ENCODE measurements at places on chromosomes 11 and 22.

GRCh38 chr22:39181356-39181755 lies 28.9 kb upstream of the CBX7 start:
- no peak for DNase-seq

GRCh38 chr11:44621784-44622183 lies 56.3 kb downstream of the CD82 start:
- DNase-seq = peak; percentile 25

- DNase-seq = no peak
Observed at GRCh38 chr11:19703211-19703610, 9.4 kb upstream of the NAV2 start.

GRCh38 chr11:84322211-84322610 lies 1036.0 kb upstream of the CCDC90B start:
- DNase-seq = no peak

DNA sequence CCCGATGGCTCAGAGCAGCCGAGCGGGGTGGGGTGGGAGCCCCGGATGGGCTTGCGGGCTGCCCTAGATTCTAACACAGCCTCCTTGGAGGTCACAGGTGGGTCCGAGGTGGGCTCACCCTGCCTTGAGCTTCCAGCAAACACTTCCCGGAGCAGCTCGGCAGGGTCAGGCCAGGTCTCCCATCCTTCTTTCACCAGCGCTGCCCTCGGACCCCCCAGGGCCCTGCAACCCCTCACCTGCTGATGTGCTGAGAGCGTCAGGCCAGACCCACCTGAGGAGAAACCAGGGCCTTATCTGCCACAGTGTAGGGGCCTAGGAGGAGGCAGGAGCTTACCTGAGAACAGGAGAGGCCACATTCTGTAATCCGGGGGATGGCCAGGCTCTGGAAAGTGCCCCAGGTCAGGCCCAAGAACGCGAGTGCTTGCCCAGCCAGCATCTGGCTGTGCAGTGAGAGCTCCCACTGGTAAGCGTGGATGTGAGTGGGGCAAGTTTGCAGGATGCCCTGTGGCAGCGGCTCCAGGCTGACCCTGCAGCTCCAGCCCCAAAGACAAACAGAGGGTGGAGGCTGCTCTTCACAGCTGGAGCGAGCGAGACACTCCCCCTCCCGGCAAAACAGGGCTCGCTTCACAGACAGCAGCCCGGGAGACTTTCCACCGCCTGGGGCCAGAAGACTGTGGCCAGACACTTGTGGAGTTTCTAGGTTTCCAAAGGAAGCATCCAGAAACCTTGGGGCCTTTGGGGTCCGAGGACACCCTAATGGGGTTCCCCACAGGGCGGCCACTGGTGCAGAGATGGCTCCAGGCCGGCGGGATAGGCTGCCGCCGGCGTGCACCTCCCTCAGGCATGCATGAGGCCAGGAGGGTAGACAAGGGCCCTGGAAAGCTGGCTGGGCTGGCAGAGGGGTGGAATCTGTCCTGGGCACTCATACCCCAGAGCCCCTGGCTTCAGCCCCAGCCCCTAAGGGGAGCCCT lies at the start of gene IL17REL:
IL17REL (minus strand) TSS at position 555 of the 971 bp plus-strand sequence; CDS start at position 436, 119 bp downstream.
- peak; percentile 30 for DNase-seq

- no peak for DNase-seq
Observed at GRCh38 chr11:67022341-67022933, 497 bp upstream of the SYT12 start.

GRCh38 chr11:20712912-20713311 lies 43.5 kb downstream of the NELL1 start:
- no peak for DNase-seq

DNA sequence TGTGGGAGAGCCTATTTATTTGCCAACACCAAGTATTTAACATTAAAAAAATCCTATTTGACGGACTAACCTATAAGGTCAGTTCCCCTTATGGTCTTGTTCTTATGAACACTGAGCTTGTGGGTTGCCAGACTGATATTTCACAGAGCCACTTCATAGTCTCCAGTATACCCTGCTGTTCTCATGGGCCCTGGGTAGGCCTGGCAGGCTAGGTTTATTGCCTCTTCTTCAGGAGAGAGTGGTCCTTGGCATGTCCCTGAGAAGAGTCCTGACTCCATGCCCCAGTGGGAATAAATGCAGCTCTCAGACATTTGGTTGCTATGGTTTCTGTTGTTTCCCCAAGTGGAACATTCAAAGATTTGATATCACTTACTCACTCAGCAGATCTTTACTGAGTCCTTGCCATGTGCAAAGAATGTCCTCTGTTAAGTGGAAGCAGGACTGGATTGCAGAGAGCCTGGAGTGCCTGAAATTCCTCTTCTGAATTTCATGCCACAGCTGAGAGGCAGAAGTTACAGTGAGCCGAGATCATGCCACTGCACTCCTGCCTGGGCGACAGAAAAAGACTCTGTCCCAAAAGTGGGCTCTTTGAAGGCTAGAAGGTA lies 15.7 kb downstream of the SLC5A1 start:
- no peak for DNase-seq

DNA sequence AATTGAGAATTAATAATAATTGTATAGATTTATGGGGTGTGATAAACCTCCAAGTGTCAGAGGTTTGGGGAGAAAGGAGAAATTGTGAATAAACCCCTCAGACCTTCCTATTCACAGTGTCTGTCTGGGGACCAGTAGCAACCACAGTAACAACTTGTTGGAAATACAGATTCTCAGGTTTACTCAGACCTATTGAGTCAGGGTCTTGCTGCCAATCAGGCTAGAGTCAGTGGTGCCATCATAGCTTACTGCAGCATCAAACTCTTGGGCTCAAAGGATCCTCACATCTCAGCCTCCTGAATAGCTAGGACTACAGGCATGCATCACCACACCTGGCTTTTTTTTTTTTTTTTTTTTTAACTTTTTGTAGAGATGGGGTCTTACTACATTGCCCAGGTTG lies 17.3 kb downstream of the SLC3A2 start:
- DNase-seq = no peak

GRCh38 chr11:43404836-43405479 lies 46.2 kb downstream of the TTC17 start:
- DNase-seq = no peak

GRCh38 chr11:1829039-1829820 lies 5.6 kb upstream of the SYT8 start:
- no peak for DNase-seq

DNA sequence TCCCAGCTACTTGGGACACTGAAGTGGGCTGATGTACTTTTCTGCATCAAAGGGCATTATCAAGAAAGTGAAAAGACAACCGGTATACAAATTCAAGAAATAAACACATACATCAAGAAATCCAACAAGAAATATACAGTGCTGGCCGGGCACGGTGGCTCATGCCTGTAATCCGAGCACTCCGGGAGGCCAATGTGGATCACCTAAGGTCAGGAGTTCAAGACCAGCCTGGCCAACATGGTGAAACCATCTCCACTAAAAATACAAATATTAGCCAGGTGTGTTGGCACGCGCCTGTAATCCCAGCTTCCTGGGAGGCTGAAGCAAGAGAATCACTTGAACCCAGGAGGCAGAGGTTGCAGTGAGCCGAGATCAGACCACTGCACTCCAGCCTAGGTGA lies 9.5 kb downstream of the USP28 start:
- DNase-seq = no peak

GRCh38 chr11:122421702-122422101 lies 233.8 kb upstream of the UBASH3B start:
- DNase-seq = no peak

DNA sequence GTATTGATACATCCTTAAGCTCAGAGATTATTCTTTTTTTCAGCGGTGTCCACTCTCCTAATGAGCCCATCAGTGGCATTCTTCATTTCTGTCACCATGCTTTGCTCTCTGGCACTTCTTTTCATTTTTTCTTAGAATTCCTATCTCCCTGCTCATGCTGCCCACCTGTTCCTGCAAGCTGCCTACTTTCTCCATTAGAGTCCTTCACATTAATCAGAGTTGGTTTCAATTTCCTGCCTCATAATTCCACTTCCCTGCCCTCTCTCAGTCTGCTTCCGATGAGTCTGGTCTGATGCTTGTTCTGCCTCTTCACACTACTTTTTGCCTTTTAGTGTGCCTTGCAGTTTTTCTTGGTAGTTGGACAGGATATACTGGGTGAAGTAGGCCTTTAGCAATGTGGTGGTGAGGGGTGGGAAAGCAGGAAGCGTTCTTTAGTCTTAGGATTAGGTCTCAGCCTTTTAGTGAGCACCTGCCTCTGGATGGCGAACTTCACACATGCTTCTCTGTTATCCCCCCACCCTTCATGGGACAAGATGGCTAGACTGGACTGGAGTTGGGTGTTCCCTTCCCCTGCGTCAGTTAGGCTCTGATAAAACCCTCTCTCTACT lies 53.6 kb downstream of the CECR2 start:
- DNase-seq = no peak

GRCh38 chr11:4071914-4072313 lies 22.7 kb upstream of the RRM1 start:
- DNase-seq = no peak

DNA sequence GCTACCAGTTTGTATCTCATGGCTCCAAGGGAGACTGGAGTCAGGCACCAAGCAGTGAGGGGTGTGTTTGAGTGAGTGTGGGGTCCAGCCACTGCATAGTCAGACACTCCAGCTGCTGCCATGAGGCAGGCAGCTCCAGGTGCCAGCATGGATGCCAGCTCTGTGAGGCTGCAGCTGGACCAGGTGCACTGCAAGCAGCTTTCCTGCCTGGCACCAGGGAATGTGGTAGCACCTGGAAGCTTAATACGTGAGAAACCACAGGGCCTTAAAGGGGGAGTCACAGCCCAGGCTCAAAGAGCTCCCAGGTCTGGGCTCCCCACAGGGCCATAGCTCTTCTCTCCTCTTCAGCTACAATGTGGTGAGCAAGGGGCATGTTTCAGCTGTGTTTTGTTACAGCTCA lies 817.8 kb upstream of the LUZP2 start:
- no peak for DNase-seq

DNA sequence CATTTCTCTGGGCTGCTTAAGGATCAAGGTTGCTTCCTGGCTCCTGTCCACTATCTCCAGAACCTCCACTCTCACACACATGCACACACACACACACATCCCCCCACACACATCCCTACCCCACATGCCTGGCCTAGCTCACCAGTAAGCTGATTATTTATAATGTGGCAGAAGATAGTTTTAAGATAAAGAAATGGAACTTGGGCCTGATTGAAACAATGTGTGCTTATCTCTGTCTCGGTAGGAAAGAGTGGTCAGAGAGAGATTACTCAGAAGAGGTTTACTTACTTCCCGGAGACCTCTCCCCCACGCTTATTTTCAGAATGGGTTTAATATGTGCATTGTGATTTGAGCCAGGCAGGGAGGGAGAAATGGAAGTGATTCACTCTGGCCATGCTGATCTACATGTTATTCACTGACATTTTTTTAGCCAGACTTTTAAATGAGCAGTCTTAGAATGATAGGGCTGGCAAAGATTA lies 422.4 kb downstream of the TENM4 start:
- DNase-seq = no peak

- no peak for DNase-seq
Observed at GRCh38 chr11:92751594-92751993, 217.9 kb upstream of the MTNR1B start.

DNA sequence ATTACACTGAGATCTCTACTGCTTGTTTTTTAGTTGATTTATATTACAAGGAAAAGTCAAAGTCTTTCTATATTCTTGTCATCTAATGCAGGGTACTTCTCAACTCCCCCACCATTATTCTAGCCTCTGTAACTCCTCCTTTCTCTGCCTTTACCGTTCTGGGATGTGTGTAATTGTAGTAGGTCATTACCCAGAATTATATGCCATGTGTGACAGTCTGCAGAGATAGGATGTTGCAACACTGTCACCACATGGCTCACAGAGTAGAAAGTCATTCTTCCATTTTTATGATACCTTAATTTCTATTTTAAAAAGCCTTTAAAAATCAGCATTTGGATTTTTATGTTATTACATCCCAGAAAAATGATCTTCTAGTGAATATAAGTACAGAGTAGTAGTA lies 32.7 kb downstream of the ZNF143 start:
- no peak for DNase-seq

Measured in activated naive CD8-positive, alpha-beta T cell treated with anti-CD3 and anti-CD28 coated beads, Interleukin-2, amount 10 ng/mL, durations not matched to agents 7 days and 5 days (primary cell).